ENCODE measurements at places on chromosomes 4 and X.

GRCh38 chr4:45692131-45692735 lies 431.6 kb downstream of the GABRG1 start:
- DNase-seq = no peak

DNA sequence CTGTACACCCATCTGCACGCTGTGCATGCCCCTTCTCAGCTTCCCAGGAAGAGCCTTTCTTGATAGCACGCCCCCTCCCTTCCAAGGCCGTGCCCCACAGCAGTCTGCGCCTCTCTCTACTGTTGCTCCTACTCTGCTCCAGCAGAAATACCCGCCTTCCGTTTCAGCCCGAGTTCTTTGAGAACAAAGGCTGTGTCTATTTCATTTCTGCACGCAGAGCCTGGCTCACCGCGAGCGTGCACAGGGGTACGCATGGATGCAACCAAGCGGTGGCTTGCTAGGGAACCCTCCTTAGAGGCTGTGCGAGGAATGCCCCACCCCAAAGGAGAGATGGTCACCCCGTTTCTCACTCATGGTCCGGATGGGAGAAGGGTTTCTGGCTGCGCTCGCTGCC lies 485 bp downstream of the AADAT start:
- no peak for DNase-seq

GRCh38 chrX:77597511-77597910 lies 150.3 kb downstream of the FGF16 start:
- DNase-seq = no peak

DNA sequence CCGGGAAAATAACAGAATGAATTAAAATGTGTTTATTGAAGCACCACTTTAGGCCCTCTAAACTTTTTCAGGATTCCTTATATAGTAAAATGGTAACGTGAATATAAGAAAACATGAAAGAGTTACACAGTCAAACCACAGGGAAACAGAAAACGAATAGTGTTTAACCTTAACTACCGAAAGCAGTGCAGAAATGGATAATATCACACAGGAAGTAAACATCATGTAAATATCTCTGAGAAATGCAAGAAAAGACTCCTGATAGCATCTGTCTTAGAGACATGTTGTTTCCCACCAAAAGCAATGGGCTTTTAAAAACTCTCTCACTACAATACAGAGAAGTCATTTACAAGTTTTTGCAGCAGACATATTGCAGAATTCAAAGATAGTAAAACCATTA lies 323.9 kb upstream of the CXXC4 start:
- no peak for DNase-seq

- no peak for DNase-seq
Observed at GRCh38 chr4:113511944-113512343, 249.6 kb downstream of the CAMK2D start.

DNA sequence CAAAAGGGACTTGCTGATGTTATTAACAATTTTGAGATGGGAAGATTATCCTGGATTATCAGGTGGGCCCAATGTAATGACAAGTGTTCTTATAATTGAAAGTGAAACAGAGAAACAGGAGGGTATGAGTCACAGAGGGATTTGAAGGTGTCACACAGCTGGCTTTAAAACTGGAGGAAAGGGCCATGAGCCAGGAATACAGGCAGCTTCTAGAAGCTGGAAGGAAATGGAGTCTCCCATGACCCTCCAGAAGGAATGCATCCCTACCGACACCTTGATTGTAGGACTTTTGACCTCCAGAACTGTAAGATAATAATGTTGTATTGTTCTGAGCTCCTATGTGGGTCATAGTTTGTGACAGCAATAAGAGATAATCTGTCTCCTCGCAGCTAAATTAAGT lies 98.0 kb upstream of the STIM2 start:
- DNase-seq = no peak

DNA sequence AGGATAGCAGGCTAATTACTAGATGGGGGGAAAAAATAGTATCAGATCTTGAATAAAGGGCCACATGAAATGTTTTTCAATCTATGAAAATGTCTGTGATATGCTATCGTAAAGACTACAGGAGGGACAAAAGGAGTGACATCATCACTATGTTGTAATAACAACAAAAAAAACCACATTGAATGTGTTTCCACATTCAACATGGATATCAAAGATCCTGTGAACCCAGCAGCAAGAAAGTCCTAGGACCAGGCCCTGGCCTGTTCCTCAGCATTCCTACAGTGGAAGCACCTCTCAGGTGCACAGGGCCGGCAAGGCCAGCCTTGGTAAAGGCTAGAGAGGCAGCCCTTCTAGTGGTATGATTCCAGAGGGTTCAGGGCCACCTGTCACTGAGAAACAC lies 118.3 kb downstream of the RELL1 start:
- no peak for DNase-seq

DNA sequence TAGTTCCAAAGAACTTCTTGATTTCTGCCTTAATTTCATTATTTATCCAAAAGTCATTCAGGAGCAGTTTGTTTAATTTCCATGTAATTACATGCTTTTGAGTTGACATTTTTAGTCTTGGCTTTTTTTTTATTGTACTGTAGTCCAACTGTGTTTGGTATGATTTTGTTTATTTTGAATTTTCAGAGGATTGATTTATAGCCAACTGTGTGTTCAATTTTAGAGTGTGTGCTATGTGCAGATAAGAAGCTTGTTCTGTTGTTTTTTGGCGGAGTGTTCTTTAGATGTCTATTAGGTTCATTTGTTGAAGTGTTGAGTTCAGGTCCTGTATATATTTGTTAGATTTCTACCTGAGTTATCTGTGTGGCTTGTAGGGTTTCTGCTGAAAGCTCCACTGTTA lies 533.6 kb downstream of the TRAM1L1 start:
- no peak for DNase-seq

DNA sequence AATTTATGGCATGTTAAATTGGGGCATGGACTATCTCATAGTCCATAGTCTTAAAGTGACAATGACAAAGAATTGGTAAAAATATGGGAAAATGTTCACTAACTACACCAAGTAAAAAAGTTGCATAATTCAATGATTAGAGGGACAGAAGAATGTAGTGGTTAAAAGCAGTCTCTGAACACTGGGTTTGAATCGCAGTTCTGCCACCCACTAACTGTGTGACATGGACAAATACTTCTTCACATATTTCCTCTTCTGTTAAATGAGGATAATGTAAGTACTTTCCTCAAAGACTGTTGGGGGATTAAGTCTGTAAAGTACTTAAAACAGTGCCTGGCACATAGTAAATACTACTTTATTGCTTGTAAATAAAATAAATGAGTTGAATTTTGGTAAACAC lies 15.3 kb downstream of the COQ2 start:
- no peak for DNase-seq

GRCh38 chrX:96771486-96771885 lies 86.8 kb downstream of the DIAPH2 start:
- DNase-seq = no peak
